ENCODE measurements at places on chromosomes 7 and 10.

- DNase-seq, result no peak
These were observed 33.9 kb upstream of the XPNPEP1 start for GRCh38 chr10:109957092-109957797.

DNA sequence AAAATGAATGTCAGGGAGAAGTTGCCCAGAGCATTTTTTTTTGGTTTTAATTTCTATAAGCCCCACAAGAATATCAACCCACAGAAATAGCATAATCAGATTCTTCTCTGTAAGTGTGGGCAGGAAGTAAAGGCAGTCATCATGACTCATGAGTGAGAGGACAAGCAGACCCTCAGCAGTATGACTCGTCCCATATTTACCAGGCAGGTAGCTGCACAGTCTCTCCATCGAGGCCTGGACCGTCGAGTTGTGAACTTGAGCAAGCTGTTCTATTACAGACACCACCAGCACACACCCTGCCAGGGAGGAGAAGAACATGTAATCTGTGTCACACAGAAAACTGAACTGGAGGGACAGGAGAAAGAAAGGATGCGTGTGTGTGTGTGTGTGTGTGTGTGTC lies 37.8 kb downstream of the AOAH start:
- no peak for DNase-seq

DNA sequence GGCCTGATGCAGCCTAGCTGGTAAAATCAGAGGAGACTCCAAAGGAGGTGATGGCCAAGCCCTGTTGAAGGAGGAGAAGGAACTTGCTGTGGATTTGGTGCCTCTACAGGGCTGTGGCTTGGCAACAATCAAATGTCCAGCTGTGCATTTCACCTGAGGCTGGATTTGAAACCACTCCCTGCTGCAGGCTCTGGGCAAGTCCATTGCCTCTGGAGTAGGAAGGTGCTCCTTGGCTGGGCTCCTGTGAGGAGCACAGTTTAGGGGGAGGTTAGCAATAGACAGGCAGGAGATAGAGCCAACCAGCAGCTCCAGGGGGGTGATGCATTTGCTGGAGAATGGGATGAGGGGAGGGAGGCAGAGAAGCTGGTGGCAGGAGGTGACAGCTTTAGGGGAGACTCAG lies 26.5 kb downstream of the CDH23 start:
- no peak for DNase-seq

- no peak for DNase-seq
These were observed 150.7 kb upstream of the SHH start for GRCh38 chr7:155962968-155963300.

DNA sequence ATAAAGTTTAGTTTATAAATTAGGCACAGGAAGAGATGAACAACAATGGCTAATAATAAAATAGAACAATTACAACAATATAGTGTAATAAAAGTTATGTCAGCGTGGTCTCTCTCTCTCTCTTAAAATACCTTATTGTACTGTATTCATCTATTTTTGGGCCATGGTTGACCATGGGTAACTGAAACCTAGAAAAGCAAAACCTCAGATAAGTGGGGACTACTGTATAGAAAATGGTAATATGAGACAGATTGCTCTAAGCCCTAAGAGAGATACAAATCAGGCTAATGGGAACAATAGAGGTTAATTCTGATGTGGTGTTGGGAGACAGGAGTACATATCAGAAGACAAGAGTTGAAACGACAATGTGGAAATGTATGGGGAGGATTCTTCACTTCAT lies 86.2 kb downstream of the ZNF365 start:
- no peak for DNase-seq

GRCh38 chr7:128739990-128740682 lies 977 bp downstream of the CALU start:
- no peak for DNase-seq

DNA sequence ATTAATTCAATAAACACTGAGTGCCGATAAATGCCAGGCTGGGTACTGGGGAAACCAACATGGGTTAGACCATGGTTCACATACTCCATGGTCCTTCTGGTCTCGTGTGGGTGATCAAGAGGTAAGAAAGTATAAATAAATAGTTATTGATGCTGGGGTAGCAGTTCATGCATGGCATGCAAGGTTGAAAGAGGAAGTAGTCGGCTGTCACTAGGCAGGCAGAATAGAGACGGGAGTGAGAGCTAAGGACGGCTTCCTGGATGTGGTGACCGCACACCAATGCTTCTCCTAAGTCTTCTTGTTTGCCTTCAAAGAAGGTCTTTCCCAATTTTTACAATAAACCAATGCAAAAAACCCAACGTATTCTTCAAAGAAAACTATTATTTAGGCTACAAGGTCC lies 208.6 kb downstream of the ADAM12 start:
- DNase-seq, result no peak

DNA sequence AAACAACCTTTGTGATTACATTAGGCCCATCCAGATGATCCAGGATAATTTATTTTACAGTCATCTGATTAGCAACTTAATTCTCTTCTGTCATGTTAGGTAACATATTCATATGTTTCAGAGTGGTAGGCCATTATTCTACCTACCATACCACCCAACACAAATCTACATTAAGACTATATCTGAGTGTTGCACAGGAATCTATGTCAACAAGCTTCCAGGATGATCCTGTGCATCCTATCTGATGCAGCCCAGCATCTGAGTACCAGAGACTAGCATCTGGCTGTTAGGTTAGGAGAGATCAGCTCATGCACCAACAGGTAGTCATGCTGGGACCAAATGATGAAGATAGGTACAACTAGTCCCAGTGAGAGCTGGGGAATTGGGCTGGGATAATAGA lies 1.3 kb upstream of the DDX56 start:
- DNase-seq, result no peak

GRCh38 chr7:92872701-92873100 lies 36.3 kb upstream of the CDK6 start:
- no peak for DNase-seq

DNA sequence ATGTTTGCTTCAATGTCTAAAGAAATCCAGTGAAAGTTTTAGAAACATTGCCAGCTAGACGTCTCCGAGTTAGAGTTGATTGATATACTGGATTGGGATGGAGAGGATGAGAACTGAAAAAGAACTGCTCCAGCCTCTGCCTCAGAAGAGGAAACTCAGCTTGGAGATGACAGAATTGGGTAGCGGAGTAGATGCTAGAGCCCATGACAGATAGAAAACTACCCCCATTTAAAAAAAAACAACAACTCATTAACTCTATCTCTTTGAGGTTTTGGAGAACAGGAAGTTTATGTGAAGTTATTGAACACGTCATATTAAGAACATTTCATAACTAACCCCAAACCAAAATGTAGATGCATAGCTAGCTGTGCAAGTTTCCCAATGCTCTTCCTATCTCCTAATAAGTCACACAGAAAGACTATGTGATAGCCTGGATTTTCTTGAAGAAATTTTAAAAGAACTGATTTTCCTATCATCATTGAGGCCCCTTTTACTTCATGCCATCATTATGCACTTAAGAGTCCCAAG lies 28.3 kb upstream of the AFAP1L2 start:
- DNase-seq, result no peak

DNA sequence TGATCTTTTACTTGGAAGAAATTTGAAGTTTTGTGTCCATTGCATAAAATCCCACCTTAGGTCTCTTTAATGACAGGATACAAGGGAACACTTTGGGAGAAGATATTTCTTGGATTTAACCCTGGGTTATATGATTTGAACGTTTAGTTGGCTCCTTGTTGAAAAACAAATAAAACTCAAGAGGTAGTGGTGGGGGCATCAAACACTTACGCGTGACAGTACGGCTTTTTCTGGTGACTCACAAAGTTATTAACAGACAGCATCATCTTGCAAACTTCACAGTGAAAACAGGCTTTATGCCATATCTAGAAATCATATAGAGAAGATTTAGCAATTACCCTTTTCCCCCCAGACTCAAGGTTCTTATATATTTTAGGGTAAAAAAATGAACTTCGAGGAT lies 699 bp downstream of the NRAP start:
- DNase-seq, result no peak

DNA sequence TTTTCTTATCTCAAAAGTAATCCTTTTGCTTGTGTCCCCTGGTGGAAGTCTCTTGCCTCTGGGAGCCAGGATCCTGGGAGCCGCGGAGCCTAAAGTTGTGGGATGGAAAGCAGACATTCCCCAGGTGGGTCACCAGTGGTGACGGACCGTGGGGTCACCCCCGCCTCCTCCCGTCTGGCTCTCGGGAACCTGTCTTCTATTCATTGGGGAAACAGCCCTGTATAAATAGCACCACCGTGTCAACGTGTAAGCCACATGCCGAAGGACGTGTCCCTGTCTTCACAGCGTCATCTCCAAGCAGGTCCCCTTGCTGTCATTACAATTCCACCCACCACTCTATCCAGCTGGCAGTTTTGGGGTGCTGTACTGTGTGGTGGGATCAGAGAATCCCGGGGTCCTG lies 87.5 kb downstream of the ELFN1 start:
- DNase-seq, result no peak

- no peak for DNase-seq
These were observed 283.5 kb downstream of the PLXNA4 start for GRCh38 chr7:132292803-132293202.

DNA sequence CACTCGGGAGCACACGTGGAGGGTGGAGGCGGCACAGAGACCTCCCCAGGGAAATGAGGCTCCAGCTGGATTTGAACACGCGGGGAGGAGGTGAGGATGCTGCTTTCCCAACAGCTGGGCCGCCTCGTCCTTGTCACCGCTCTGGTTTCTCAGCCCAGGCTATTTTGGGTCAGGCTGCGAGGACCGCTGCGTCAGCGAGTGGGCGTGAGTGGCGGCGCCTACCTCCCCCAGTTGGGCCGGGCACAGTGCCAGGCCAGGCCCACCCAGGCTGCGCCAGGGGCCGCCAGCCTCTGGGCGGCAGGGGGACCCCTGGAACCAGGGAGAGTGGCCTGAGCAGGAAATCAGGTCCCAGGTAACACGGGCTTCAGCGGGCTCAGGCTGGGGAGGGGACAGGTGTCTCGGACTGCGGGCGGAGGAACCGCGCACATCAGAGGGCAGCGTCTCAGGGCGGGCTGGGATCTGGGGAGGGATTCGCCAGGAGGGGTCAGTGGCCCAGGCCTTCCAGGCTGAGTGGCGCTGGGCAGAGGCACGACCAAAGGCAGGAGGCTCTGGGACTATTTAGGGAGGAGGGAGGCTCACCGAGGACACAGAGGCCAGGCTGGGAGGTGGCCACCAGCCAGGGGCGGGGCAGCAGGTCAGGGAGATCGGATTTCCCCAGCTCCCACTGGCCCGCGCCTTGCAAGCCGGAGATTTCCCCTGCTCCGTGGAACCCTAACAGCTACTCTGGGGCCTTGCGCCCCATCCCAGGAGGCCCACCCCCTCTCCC lies 125.2 kb upstream of the RET start:
- no peak for DNase-seq

DNA sequence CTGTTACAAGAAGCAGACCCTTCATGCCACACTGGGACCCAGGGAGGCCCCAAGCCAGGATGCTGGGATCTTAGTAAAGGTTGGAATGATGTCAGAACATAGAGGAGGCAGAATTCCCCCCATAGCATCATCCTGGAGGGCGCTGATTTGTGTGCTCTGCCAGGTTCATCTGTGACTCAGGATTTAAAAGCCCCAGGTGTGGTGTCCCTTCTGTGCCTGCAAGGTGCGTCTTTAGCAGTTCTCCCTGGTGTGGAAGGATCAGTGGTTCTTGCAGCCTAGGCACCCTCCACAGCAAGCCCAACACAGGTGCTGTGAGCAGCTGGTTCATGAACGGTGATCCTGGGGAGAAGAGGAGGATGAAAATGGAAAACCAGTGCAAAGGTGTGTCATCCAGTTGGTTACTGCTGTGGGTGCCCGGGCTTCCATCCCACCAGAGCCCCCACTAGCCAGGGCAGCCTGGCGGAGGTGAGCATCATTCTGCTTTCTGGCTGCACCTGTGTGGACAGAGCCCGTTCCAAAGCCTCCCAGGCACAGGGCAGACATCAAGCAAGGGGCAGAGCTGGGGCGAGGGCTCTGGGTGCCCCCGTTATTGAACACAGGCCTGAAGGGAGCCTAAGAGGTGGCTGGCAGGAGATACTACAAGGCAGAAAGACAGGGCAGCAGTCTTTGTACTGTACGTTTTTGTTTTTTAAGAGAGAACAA lies 49.5 kb downstream of the IKZF1 start:
- no peak for DNase-seq

DNA sequence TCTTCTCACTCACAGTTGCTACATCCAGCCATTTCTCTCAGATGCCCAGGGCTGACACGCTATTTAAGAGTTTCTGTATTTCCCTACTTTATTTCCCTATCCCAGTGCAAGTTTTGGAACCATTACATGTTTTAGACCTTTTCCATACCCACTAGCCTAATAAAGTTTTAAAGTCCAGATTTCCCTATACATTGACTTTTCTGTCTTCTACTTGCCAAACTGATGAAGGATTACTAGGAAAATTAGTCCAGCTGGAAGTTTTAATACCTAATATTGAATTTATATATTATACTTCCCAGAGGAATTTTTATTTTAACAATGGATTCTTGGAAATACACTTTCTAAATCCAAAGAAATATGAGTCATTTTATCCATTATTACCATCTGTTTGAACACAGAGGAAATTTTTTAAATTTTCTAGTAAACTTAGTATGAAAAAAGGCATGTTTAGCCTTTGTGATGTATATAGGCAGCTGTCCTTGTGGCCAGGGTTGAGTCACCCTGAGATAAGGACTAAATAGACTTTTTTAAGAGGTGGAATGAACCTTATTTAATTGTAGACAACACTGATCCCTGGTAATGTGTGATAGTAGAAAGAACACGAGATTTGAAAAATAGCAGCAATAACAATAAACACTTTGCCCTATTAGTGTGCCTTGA lies 205.0 kb downstream of the TFEC start:
- DNase-seq, result no peak

DNA sequence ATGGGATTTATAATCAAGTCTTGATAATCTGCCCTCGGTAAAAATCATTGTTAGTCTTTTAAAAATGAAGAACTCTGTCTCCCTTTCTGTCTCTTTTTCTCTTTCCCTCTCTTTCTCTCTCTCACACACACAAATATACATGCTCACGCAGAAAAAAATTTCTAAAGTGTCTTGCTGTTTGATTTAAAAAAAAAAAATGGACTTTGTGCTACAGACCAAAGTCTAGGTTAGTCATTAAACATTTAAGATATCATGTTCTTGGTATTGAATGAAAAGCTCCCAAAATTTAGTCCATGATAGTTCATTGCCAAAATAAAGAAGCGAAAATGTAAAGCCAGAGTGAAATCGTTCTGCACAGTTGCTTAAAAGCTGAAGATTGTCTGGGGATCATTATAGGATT lies 665.8 kb downstream of the SORCS1 start:
- no peak for DNase-seq

DNA sequence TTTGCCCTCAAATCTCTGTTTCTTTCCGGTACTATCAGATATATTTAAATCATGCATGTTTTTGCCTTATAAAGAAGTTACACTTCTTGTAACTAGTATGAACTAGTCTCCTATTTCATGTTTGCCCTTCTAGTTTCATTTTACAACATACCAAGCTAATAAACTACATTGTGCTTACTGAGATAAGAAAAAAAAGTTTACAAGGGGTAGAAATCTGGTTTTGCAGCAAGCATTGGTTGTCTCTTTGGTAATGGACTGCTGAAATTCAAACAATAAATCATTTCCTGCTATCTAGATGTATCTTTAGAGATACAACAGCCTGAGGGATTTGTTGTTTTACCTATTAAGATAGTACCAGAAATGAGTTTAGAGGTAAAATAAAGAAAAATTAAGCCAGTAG lies 18.8 kb downstream of the PTTG1IP2 start:
- DNase-seq, result no peak

Data from stimulated activated CD8-positive, alpha-beta memory T cell treated with anti-CD3 and anti-CD28 coated beads, Interleukin-4, amount 100 ng/mL, for 1 hour (primary cell).